ENCODE measurements at places on chromosomes 3 and 15.

DNA sequence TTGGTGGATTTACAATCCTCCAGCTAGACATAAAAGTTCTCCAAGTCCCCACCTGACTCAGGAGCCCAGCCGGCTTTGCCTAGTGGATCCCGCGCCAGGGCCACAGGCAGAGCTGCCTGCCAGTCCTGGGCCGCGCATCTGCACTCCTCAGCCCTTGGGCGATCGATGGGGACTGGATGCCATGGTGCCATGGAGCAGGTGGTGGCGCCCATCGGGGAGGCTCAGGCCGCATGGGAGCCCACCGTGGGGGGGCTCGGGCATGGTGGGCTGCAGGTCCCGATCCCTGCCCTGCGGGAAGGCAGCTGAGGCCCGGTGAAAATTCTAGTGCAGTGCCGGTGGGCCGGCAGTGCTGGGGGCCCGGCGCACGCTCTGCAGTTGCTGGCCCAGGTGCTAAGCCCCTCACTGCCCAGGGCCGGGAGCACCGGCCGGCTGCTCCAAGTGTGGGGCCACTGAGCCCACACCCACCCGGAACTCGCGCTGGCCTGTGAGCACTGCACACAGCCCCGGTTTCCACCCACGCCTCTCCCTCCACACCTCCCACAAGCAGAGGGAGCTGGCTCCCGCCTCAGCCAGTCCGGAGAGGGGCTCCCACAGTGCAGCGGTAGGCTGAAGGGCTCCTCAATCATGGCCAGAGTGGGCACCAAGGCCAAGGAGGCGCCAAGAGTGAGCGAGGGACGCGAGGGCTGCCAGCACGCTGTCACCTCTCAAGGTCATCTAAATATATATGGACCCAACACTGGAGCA lies 38.8 kb upstream of the IGSF11 start:
- no peak for DNase-seq

DNA sequence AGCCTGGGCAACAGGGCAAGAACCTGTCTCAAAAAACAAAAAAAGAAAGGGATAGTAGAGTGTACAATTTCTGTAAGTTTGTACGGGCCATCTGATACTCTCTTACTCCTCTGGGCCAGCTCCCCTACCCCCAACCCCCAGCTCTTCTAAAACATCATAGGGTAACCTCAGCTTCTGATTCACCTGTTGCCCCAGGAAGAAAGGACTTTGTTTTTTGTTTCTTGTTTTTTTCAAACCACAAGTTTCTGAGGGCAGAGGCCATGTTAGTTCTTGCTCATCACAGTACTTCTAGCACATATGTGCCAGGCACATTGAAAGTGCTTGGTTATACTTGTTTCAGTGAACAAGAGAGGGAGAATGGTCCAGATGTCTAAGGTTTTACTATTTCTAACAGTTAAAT lies 20.2 kb downstream of the ATOSA start:
- DNase-seq: no peak

DNA sequence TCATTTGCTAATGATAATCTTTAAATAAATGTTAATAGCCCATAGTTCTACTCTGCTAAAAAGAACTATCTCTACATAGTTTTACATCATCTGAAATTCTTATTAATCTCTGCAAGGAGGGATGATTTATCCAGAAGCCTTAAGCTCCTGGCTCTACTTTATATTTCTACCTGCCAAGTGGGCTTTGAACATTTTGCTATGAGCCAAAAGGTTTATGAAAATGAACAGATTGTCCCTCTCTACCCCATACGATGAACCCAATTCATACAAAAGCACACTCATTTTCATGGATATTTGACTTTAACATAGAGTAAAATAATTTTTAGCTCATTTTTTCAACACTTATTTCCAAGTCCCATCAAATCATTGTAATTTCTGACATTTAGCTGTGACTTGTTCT lies 611.0 kb downstream of the NSUN3 start:
- no peak for DNase-seq

DNA sequence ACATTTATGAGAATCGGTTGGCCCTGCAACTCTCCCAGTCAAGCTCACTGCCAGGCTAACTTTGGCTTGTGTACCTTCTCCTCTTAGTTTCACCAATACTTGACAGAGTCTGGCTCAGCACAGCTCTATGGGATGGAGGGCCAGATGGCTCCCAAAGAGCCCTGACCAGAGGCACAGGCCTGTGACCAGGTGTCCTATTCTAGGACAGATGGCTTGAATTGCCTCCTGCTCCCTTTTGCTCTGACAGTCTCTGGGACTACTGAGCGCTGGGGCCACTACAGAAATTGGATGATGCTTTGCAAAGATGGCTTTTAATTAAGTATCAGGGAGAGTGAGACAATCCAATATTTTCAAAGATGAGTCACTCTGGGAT lies 10.3 kb upstream of the ARID3B start:
- no peak for DNase-seq

DNA sequence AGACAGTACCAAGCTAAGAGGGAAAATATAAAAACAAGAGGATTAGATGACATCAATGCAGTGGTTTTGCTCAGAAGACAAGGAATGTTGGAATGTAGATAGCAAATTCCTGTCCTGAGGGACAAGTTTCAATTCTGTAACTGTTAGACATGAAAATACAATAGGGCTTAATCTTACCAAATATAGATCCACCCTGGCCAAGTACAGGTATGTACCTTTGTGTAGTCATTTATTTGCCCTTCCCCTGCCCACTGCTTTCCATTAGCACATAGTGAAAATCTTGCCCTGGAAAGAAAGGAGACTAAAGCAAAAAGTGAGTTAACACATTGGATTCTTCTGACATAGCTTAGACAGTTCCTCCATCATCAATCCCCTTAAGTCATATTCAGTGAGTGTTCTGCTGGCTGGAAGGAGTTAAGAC lies 389.0 kb upstream of the THBS1 start:
- DNase-seq: no peak

- no peak for DNase-seq
Measured at GRCh38 chr3:196174652-196175051, 36.5 kb downstream of the ZDHHC19 start.

GRCh38 chr3:5579139-5579602 lies 391.7 kb downstream of the EDEM1 start:
- DNase-seq: no peak

DNA sequence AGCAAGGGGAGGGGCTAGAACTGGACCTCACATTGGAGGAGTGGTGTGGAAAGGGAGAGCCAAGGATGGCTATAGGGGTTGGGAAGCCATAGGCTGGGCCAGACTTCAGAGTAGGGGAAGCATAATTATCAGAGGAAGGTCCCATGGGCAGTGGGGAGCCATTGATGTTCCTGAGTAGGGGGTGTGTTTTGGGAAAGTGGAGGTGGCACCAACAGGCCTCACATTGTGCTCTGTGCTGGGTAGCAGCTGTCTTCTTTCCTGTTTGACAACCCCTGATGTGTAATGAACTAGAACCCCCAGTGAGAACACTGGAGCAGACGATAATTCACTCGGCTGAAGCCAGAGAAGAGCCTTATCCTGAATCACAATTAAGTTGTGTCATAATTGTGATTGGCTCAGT lies 41.2 kb downstream of the SLC6A11 start:
- no peak for DNase-seq

- DNase-seq: no peak
Measured at GRCh38 chr3:169575381-169575780, 88.1 kb downstream of the MECOM start.

DNA sequence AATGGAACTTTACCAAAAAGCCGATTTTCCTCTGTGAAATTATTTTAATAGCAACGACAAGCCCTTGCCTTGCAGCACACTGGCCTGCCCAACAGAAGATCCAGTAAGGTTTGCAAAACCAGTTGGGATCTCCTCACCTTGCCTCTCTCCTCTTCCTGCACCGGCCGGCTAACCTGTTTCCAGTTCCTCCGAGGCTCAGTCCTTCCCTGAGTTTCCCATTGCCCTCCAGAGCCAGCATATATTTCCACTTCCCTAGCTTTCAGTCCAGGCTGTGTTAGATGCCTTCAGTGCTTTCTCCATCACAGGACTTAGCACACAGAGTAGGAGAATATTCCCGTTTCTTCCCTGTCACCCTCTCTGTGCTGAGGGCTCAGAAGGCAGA lies 60.3 kb downstream of the NOX5 start:
- DNase-seq: no peak

DNA sequence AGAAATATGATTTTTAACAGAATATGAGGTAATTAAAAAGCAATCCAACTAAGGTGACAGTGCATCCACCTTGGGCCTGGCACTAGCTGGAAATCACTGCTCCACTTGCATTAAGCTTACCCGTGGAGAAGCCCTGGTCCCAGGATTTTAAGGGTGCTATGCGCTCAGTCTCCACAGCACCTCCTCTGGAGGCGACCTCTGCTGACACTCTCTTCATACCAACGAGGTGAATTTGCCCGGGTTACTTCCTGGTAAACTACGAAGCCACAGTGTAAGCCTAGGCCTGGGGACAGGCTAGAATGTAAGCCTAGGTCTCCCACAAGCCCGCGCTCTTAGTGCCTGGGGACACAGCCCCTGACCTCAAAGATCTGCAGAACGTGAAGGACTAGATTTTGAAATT lies 793 bp downstream of the APOD start:
- no peak for DNase-seq

- DNase-seq: no peak
Measured at GRCh38 chr3:69669070-69669469, 70.2 kb upstream of the MITF start.

- DNase-seq: no peak
Measured at GRCh38 chr3:192812743-192813383, 85.5 kb upstream of the FGF12 start.

GRCh38 chr3:27606537-27606936 lies 115.6 kb downstream of the EOMES start:
- no peak for DNase-seq

DNA sequence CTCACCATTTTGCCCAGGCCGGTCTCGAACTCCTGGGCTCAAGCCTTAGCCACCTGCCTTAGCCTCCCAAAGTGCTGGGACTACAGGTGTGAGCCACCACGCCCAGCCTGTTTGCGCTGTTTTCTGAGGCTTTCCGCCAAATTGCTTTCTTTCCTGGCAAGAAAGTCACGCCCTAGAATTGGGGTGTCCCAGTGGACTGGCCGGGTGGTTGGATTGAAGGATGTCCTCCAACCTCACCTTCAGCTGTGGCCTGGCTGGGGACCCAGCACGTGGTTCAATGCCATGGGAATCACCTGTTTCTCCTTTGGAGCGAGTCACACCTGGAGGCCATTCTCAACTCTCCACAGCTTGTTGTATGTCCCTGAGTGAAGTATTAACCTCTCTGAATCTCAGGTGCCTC lies 5.8 kb upstream of the ANKDD1A start:
- DNase-seq: no peak

- no peak for DNase-seq
Measured at GRCh38 chr15:28912422-28912821, 26.6 kb downstream of the APBA2 start.

DNA sequence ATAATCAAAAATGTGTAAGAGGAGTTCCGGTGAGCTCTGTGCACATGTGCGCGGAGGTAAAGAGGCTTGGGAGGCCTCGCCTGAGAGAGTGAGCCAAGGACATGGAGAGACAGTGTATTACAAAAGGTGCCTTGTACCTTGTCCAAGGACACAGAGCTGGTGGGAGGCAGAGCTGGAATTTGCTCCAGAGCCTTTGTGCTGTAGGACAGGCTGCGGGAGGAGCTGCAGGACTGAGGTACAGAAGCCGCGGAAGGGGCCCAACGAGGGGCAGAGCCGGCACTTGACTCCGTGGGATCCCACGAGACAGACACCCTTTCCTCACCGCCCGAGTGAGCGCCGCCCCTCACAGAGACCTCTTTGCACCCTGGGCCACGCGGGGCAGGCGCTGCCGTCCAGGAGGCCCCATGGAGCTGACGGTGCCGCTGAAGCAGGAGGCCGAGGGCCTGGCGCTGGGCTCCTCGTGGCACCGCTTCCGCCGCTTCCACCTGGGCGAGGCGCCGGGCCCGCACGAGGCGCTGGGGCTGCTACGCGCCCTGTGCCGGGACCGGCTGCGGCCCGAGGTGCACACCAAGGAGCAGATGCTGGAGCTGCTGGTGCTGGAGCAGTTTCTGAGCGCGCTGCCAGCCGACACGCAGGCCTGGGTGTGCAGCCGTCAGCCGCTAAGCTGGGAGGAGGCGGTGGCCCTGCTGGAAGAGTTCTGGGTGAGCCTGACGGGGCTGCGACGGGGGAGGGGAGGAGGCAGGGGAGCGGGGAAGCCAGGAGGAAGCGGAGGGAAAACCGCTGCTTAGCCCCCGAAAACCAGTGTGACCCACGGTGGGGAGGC lies 68.7 kb downstream of the SLTM start:
- DNase-seq: no peak
